ENCODE measurements at places on chromosomes 11 and 22. TPM values are rescaled to one million over a fixed set of nuclear protein-coding genes. Genes with fewer than 3 reads are reported as not detected.

The TTC28 gene
- total RNA-seq, result 51.1 TPM

The PDGFB gene
- total RNA-seq, result 273 TPM

The TRIM49 gene
- not detected for total RNA-seq

The TRIM48 gene
- not detected for total RNA-seq

The CCDC188 gene
- total RNA-seq, result 11.6 TPM

The OR51G2 gene
- not detected for total RNA-seq

The KDM4D gene
- total RNA-seq, result 1.0 TPM

The PLAAT3 gene
- total RNA-seq, result 22.8 TPM

The MPEG1 gene
- total RNA-seq, result not detected

The ANO1 gene
- total RNA-seq, result 0.40 TPM

The MYBPC3 gene
- total RNA-seq, result not detected

The PRODH gene
- not detected for total RNA-seq

The DNAJB7 gene
- total RNA-seq, result not detected

The TRPM5 gene
- total RNA-seq, result not detected

The MAP4K2 gene
- total RNA-seq, result 43.3 TPM

The SOX10 gene
- not detected for total RNA-seq

The CXCR5 gene
- total RNA-seq, result not detected

The SUSD2 gene
- total RNA-seq, result 0.27 TPM

The JHY gene
- 3.9 TPM for total RNA-seq

The PRG2 gene
- total RNA-seq, result 0.55 TPM

The SLCO2B1 gene
- total RNA-seq, result not detected

The OR52E8 gene
- not detected for total RNA-seq
